Left lobe of liver (tissue), 2 donors: ENCODE measurements at places on chromosomes 3 and 15. TPM values are rescaled to one million over a fixed set of nuclear protein-coding genes. Genes with fewer than 3 reads are reported as not detected.

DNA sequence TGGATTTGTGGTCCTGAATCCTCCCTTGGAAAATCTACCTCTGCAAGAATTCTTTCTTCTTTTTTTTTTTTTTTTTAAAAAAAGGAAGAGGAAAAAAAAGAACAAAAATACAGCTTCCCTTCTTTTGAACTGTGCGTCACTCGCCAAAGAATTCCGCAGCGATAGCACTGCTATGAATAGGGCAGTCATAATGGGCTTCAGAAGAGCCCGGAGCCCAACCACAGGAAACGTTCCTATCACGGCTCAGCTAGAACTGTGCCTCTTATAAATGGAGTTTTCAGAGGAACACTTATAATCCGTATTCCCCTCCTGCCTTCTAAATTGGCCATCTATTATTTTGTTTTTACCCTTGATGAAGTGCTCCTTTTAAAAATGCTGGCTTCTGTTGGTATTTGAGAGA, 227.7 kb downstream of the ADAMTS17 start:
- DNase-seq: no peak

GATM gene
- 570 TPM for total RNA-seq

DNA sequence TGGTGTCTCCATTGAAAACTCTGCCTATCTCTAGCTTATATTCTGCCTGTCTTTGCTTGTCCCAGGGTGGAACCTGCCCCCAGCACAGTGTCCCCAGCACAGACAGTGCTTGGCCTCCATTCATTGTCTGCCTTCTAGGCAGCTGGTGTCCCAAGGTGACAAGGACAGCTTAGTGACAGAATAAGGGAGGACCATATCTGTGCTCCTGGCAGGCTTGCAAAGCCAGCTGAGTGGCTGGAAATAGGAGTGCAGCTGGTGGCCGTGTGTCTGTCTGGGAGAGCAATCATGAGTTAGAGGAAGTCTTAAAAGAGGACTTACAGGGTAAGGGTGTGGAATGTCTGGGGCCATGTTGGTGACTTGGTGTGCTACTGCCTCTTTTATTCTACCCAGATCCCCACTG, 33.4 kb downstream of the SCN5A start:
- no peak for DNase-seq

- no peak for DNase-seq
Measured at GRCh38 chr3:57952208-57952631, 56.0 kb upstream of the FLNB start.

GRCh38 chr3:52534281-52535183, 875 bp upstream of the NT5DC2 start:
- DNase-seq: peak; percentile 48

MASP1 gene
- total RNA-seq: 93.7 TPM
